Cardiac muscle cell (in vitro differentiated cells and primary cell): ENCODE measurements at places on chromosomes 4 and X.

DNA sequence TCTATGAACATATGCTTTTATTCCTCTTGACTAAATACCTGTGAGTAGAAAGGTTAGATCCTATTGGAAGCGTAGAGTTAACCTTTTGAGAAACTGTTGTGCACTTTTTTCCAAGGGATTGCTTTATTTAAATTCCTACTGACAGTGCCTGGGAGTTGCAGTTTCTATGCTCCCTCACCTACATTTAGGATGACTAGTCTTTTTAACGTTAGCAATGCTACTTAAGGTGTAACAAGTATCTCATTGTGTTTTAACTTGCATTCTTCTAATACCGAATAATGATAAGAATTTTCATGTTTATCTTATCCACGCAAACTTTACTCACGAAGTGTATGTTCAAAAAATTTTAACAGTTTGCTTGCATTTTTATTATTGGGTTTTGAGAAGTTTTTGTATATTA, 1123.9 kb upstream of the PCDH7 start:
- DNase-seq, result no peak

DNA sequence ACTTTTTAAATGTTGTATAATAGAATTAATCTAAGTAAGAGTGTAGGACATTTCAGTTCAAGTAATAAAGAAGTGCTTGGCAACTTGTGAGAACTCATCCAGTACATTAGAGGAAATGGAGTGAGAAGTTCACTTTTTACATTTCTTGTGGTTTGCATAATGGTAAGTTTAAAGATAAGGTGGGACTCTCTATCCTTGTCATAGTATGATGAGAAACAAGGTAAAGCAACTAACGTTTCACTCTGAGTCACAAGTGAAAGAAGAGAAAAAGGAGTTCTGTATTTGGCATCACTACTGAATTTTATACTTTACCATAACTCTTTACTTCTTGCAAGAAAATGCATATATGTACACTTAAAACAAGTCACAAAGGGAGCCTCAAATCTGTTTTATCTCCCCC, 219.4 kb downstream of the SLC4A4 start:
- no peak for DNase-seq

GRCh38 chrX:96764864-96765263, 80.2 kb downstream of the DIAPH2 start:
- no peak for DNase-seq

- peak; percentile 65 for DNase-seq
These were observed 54.7 kb downstream of the FAM193A start for GRCh38 chr4:2591189-2591588.

- no peak for DNase-seq
These were observed 993.6 kb downstream of the ADGRL3 start for GRCh38 chr4:62193761-62194160.

DNA sequence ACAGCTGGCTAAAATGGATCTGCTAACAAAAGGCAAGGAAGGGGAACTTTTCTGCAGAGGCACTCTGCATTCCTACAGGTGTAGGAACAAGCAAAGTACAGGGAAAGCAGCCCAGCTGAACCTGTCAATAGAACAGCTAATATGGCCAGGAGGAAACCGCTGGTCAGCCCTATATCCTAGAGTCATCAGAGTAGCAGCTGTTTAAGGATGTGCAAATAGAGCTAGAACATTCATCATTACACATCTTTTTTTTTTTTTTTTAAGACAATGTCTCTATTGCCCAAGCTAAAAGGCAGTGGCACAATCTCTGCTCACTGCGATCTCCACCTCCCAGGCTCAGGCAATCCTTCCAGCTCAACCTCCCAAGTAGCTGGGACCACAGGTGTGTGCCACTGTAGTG, 163.0 kb downstream of the BTC start:
- DNase-seq, result no peak

- no peak for DNase-seq
These were observed 140.3 kb downstream of the INPP4B start for GRCh38 chr4:142705820-142706219.

DNA sequence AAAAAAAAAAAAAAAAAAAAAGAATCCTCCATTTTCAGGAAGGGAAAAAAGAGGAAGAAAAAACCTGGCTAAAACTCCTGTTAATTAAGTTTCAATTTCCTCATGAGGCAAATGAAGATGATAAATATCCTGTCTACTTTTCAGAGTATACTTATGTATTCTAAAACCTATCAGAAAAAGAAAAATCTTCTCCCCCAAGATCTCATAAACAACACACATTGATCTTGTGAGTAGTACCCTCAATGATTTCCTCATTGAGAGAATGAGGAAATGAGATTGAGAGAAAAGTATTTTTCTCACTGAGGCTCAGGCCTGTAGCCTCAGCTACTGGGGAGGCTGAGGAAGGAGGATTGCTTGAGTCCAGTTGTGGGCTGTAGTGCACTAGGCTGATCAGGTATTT, 146.7 kb downstream of the TET2 start:
- DNase-seq, result no peak
